ENCODE measurements at places on chromosomes 13 and 19. TPM values are rescaled to one million over a fixed set of nuclear protein-coding genes. Genes with fewer than 3 reads are reported as not detected.
A peak's percentile ranks its signal among the peaks of the same experiment; 100 is the strongest.

DNA sequence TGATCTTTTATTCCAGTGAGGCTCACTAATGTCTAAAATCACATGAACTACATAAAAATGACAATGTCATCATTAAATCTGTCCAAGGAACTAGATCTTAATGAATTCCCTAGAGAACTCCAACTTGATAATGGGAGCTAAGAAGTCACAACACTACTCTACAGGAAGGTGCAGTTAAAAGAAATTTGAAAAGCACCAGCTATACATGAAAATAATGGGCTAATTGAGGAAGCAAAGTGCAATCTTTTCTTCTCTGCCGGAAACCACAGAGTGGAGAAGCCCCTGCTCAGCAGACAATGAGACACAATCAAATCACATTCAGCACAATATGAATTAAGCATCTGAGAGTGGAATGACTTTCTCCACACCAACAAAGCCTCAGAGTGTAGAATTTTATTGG, 261.7 kb downstream of the LHFPL6 start:
- no peak for DNase-seq

DNA sequence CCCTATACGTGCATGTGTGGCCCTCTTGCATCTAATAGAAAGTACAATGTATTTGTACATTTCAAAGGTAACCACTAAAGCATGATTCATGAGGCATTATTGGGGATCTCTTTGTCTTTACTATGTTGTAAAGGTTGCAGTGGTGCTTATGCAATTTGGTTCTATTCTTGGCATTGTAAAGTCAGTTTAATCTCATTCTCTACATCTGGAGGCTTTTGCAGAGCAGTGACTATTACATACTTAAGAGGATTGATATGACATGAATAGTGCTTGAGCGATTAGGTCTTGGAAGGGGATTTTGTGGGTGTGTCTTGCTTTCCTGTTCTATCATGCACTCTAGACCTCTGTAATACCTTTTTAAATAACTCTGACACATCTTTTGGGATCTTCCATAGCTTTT, 610.0 kb downstream of the EFNB2 start:
- no peak for DNase-seq

DNA sequence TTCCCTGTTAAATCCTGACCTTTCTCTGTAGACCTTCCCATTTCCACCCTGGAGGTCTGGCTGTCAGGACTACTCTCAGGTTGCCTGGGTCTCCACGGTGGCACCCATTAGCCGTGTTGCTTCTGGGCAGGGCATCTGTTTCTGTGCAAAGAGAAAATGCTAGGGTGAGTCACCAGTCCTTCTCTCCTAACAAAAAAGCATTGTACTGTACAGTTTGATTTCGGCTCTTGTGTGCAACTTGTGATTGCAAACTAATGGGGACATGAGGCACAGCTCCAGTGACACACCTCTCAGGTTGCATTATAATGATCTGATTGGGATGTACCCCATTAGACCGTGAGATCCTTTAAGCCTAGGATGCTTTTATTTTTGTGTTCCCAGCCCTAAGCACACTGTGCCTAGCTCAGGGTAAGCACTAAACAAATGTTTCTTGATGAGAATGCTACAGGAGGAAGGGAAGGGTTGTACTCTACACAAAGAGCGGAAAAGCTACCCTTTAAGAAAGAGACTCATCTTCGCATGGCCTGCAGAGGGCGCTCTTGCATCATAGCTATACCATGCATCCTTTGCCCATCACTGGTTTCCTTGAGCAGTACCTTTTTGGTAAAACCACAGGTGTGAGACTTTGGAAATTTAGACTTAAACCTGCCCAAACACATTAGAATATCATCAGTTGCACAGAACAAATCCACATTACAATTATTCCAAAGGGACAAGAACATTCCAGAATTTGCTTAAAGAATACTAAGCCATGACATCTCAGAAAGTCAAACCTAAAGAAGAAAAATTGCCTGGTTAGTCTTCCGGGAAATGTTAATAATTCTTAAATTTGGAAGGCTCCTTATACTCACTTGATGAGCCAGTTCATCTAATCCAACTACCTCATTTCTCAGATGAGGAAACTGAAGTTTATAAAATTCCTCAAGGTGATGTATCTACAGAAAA, 20.3 kb upstream of the TRIM13 start:
- DNase-seq, result peak; percentile 56

GRCh38 chr13:28631801-28632200, 27.1 kb upstream of the POMP start:
- no peak for DNase-seq

Gene KIR2DL4
- not detected for total RNA-seq

Gene CCDC169
- total RNA-seq, result 0.69 TPM
